ENCODE measurements at places on chromosomes 11 and 22.

DNA sequence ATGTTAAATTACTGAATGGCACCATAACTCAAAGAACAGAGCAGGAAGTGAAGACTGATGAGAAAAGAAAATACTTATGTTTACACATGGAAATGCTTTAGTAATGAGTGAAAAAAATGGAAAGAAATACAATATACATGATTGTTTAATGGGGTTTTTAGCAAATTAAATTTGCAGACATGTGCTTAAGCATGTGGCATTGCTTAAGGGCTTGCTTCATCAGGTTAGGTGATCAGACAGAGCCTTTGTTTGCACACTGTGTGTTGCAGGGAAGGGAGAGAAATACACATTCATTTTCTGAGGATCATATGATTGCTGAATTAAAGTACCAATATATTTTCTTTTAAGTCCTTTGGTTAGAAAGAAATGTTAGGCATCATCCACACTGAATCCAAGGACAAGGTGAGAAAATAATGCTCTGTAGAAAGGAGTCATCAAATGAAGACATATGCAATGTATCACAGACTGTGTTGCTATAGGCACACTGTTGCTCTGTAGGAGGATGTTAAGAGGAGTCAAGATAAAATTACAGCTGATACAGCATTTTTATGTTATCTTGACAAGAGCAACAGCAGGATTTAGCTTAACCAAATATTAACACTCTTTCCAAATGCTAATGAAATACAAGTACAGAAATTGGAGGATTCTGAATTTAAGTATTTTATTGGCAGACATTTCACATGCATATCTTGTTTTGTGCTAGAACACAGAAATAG is 23.4 kb upstream of the ARHGAP20 start:
- DNase-seq = no peak

DNA sequence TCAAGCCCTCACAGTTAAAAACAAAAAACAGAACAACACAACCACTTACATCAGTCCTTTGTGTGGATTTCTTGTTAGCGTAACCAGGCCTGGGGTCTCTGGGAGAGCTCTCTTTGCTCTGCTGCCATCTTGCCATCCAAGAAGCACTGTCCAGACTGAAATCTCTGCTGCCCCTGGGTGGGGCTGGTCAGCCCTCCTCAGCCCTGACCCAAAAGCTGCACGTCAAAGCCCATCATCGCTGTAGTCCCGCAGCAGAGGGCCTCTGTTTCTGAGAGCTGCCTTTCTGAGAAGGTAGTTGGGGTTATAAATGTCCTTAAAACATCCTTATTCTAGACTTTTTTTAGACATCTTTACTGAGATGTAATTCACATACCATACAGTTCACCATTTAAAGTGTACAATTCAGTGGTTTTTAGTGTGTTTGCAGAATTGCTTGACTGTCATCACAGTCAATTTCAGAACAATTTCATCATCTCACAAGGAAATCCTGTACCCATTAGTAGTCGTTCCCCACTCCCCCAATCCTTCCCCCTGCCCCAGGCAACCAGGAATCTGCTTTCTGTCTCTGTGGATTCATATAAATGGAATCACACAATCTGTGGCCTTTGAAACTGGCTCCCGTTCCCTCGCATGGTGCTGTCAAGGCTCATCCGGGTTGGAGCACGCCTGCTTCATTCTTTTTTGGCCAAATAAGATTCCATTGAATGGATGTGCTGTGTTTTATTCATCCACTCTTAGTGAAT is 94.9 kb downstream of the TBC1D22A start:
- no peak for DNase-seq

DNA sequence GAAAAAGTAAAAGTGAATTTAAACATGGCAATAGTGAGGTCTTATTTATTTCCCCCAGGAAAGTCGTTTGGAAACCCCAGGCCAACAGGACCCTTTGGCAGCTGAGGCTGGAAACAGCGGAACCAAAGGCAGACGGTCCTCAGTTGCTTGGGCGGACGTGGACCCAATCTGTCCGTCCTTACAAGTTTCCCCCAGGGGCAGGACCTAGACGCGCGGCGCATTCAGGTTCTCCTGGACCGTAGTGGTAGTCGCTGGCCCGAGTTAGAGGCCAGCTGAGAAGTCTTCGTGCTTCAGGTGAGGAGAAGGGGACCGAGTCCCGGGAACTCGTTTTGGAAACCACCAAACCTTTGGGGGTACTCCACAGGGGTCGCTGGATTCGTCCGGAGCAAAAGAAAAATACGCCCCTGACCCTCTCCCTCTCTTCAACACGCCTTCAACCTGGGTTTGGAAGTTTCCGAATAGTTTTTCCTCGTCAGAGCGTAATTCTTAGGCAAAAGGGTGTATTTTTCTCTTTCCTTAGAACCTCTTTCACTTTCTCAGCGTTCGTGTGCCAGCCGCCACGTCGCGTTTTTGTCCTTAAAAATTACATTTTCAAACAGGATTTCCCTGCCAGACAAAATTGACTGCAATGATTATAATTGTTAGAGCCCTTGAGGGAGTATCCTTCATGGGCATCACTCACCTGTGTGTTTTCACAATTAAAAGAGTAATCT is 2.1 kb downstream of the METTL15 start:
- DNase-seq = peak; percentile 68

DNA sequence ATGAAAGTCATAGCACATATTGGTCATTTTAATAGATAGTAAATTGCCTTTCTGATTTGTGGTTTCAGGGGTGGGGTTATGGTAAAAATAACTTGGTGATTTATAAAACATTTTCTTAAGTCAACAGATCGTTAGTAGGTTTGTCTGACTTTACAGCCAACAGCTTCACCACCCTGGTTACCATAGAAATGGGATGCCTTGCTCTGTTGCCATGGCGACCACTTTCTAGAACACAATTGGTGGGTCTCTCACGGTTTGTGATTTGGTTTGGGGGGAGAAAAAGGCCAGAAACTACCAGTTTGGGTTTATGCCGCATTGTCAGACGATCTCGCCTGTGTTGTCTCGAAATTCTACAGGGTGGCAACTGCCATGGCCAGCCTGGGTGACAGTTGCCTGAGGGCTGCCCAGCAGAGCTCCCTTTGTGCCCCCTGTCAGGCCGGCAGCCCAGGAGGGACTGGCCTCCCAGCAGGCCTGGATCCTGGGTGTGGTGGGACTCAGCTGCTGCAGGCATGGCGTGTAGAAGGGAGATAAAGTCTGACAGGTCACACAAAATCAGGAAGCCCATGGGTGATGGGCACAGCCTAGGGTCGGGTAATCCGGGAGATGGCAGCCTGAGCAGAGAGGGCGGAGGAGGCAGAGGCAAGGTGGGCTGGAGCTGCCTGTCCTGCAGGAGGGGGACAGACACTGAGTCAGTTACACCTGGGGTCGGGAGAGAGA is 30.9 kb downstream of the KCNC1 start:
- DNase-seq = no peak

GRCh38 chr11:114094516-114094915 is 35.0 kb downstream of the ZBTB16 start:
- DNase-seq = no peak

- DNase-seq = no peak
Observed at GRCh38 chr22:40202225-40202944, 24.7 kb downstream of the TNRC6B start.

- no peak for DNase-seq
Observed at GRCh38 chr11:120035756-120036155, 102.2 kb downstream of the TRIM29 start.

Data from MV-4-11 (cell line).